ENCODE measurements at places on chromosomes 6 and 20.

GRCh38 chr6:124819346-124819745, 142.9 kb upstream of the RNF217 start:
- DNase-seq: no peak

GRCh38 chr20:17418737-17419136, 112.4 kb downstream of the BFSP1 start:
- DNase-seq: no peak

GRCh38 chr6:56643379-56644089, 845 bp upstream of the DST start:
- DNase-seq: no peak

- DNase-seq: no peak
Measured at GRCh38 chr6:101429270-101429669, 35.8 kb downstream of the GRIK2 start.

DNA sequence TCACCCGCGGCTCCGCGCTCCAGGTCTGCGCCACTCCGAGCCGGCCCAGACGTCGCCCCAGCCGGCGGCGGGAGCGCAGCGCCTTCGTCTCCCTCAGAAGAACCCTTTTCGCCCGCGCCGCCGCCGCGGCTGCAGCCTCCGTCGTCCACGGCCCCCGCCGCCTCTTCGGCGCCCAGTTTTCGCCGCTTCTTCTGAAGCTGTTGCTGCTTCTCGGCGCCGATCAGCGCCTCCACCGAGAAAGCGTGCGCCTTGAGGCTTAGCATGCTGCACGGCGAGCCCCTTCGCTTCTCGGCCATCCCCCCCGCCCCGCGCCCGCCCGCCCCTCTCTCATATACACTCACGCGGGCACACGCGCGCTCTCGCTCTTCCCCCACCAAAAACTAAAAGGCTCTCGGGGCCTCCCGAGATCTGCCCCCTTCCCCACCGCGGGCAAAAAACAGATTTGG, 489 bp downstream of the TBX18 start:
- DNase-seq: no peak

DNA sequence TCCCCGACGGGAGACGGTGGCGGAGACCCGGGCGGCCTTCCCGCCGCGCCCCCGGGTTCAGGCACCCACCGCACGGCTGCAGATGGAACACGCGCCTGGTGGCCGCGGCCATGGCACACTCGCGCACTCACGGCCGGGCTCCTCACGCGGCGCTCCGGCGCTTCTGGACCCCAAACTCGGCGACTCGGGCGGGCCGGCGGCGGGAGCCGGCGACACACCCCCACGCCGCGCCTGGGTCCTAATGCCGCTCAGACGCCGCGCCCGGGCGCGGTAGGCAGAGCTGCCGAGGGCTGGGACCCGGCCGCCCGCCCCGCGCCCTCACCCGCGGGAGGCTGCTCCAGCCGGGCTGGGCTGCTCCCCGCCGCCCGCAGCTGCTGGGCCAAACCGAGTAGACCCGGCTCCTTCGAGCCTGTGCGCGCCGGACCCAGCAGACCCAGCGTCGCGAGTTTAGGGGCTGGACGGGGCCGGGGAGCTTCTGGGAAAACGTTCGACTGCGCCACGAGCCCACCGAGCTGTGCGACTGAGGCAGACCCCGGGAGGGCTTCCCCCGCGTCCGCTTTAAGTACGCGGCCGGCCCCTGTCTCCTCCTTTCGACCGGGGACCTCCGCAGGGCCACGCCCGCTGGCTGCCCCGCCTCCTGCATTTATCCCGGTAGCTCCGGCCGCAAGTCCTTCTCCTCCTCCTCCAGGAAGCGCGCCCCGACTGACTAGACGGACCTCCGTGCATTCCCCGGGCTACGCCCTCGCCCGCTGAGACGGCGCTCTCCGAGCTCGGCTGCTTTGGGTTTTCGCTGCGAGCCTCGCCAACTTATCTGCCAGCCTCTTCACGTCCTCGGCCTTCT, at the start of gene SLC4A11:
Gene SLC4A11 (minus strand): TSS at position 165 of the 841 bp plus-strand sequence. CDS start 53 bp downstream, at position 112.
- DNase-seq: no peak

Data from anterior cingulate cortex (tissue), 58 donors.